Kidney epithelial cell (primary cell): ENCODE measurements at places on chromosomes 11 and 22.

GRCh38 chr11:1226226-1226985 lies 3.5 kb downstream of the MUC5B start:
- DNase-seq = no peak

DNA sequence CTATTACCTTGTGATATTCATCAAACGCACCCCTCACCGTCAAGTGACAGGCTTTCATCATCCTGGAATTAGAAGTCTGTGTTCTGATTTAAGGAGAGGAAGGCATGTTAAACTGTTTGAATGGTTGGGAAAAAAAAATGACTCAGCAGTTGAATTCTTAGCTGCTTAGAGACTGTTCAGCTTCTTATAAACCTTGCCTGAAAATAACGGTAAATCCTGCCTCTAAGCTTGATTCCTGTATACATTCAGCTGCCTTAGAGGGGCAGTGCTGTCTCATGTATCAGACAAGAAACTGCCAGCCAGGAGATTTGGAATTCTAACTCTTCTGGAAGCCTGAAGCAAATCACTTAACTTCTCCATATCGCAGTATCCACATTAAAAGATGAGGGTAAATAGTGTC lies 437.4 kb downstream of the JRKL start:
- DNase-seq = no peak

DNA sequence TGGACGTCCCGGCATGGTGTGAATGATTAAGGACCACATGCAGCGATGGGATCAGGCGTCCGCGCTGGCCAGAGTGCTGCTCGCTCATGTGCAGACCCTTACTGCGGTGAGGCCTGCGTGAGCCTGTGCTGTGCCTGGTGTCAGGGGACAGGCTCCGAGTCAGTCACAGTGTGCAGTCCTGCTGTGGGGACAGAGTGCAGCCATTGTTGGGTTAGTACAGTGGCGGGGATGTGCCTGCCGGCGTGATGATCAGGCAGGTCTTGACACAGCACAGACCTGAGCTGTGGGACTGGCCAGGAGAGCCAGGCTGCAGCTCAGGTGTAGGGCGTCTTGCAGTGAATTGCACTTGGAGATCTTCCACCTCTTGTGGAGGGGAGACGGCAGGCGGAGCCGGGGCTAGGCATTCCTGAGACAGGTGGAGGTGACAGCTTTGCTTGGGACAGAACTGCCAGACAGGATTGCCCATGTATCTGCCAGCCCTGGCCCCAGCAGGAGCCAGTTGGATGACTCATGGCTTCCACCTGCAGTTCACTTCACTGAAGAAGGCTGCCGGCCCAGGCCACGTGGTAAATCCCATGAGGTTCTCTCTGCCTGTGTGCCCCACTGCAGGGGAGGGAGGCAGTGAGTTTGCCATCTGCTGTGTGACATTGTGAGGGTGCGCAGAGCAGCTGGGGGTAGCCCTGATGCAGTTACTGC lies 17.3 kb downstream of the TRMU start:
- DNase-seq = no peak

DNA sequence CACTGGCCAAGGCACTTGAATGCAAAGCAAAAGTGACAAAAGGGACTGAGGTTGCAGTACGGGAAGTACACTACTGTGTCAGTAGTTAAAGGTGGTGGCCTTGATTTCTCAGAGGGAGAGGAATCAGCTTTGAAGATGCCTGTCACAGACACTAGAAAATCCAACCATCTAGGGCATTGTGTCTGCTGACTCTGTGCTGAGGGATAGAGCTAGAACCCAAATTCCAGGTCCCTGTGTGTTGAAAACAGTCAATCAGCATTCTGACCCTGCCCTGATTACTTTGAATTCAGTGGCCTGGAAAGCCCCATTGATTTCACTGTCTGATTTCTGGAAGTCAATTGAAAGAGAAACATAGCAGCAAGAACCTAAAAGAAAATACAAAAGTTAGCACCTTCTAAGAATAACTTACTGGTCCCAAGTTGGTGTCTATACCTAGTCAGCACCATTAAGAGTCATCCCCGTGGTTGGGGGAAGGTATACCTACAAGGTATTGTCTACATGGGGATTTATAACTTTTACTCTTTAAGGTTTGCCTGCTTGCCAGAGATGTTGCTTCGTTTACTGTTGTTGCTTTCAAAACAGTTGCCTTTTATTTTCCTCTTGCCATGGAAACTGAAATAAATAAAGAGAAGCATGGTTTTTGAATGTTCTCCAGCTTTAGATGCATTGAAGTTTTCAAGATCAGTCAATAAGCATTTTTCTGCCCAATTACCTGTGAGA lies 97.3 kb downstream of the PDHX start:
- DNase-seq = no peak

GRCh38 chr22:41966607-41967240 lies 2.5 kb upstream of the SEPTIN3 start:
- peak; percentile 39 for DNase-seq

DNA sequence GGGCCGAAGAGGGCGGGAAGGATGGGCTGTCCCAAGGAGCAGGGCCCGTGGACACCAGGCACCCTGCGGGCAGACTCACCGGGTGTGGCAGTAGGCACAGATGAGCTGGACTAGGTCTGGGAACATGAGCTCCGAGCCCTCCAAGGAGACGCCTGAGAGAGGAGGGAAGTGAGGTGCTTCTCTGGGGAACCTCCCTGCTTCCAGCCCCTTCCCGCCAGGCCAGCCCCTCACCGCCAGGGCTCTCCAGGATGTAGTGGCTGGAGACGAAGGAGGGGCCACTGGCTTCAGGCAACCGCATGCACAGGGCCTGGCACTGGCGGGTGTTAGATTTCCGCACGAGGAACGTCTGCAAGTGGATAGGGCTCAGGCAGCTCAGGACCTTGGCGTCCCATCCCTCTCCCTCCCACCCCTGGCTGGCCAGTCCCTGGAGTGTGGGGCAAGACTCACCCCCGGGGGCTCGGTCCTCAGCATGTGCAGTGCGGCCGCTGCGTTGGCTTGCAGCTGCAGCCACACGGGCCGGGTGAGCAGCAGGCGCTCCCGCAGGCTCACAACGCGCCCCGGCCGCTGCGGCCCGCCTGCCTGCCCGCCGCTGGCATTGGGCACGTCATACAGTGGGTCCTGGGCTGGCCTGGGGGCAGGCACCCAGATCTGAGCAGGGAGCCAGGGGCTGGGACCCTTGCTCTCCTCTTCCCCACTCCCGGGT lies 552 bp downstream of the RIN1 start:
- no peak for DNase-seq

GRCh38 chr11:116927163-116927974 lies 89.9 kb upstream of the APOA1 start:
- DNase-seq = no peak

- no peak for DNase-seq
Observed at GRCh38 chr11:9757809-9758636, 94.1 kb downstream of the SWAP70 start.

DNA sequence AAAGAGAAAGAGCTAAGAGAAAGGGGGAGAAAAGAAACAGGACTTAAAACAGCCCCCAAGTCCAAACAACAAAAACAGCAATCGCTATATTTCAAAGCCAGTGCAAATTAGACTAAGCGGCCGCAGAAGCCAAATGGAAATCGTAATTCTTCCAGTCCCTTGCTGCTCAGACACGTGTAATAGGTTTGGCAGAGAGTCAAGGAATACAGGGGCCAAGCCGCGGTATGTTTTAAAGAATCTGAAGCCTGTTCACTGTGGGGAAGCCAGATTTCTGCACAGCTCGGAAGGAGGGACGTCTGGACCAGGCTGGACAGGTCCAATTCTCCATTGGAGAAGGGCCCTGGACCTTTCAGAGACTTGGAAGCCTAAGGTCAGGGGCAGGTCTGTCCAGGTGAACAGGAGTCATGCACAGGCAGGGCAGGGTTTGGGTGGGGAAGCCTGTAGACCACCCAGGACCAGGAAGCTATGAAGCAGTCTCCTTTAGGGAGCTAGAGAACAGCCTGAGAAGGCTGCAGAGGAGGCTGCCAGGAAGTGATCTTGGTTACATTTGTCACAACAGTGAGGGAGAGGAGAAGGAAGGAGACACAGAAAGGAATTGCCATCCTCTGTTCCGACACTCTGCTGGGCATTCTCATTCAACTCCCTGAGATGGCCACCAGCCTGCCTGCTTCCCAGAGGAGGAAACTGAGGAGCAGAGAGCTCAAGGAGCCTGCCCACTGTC lies 265.5 kb upstream of the ISX start:
- peak; percentile 54 for DNase-seq

DNA sequence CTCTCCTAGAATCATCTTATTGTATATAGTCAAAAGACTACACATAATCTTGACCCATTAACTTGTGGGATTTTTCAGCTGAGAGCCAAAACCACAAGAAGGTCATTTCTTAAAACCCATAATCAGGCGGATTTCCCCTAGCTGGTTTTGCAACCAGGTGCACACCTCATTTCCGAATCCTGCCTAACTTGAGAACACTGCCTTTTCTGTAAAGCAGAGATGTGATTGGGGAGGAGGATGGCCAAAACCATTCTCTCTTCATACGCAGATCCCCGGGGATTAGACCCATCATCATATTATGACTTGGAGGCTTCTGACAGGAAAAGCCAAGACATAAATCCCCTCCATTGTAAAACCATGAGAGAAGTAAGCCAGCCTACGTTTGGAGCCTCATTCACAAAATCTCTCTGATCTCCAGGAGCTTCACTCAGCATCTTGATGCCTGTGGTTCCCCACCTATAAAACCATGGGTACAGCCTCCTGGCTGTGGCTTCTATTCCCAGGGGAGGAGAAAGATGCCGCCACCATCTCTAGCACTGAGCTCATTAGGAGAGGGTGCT lies 191.3 kb downstream of the KIF18A start:
- no peak for DNase-seq

DNA sequence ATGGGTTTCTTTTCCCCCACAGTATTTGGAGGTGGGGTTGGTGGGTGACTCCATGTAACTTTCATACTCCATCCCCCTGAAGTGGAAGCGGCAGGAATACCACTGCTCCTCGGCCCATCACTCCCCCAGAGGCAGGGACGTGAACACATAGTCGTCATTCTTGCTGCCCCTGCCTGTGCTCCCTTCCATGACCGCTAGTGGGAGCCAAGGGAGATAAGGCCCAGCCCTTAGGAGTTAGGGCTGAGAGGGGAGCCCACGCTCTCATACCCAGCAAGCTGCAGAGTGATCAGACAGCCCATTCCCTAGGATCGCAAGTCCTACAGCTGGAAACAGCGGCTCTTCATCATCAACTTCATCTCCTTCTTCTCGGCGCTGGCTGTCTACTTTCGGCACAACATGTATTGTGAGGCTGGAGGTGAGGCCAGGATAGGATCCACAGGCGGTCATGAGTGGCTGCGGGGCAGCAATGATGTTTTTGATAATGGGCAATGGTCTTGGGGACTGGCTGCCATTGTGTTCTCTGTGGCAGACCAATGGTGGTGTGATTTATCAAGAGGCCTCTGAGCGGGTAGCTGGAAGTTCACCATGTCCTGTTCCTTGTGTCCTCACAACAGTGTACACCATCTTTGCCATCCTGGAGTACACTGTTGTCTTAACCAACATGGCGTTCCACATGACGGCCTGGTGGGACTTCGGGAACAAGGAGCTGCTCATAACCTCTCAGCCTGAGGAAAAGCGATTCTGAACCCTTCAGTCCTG lies 15.9 kb downstream of the RHOG start:
- no peak for DNase-seq

DNA sequence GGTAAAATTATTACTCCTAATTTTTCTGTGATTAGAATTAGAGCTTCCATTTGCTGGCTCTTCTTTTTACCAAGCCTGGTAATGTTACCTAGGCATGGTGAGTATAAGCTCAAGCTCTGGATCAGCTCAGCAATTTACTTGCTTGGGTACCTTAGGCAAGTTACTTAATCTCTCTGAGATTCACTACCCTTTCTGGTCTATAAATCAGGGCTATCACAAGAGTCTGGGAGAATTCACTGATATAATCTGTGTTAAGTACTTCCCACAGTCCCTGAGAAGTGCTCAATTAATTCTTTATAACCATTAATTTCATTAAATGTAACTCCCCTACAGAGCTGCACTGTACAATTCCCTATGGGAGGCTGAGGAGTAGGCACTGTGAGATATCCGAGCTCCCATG lies 44.2 kb downstream of the TMEM123 start:
- DNase-seq = no peak

- no peak for DNase-seq
Observed at GRCh38 chr22:36228944-36229343, 10.4 kb downstream of the APOL2 start.

- DNase-seq = no peak
Observed at GRCh38 chr11:46345131-46345597, 2.1 kb upstream of the DGKZ start.

DNA sequence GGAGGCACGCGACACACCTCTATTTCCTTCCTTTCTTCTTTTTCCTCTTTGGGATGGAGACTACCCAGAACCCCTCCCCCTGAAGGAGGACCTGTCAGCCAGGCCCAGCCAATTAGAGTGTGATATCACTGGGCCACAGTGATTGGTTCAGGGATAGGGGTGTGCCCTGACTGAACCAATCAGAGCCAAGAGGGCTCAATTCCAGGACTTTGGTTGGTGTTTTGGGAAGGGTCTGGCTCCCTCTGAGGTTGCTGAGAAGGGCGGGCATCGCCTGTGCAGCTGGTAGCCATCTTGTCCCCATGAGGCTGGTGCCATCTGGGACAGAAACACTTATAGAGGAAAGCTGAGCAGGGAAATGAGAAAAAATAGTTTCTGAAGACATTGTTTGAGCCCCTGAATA lies 71.4 kb downstream of the CHST1 start:
- DNase-seq = no peak

DNA sequence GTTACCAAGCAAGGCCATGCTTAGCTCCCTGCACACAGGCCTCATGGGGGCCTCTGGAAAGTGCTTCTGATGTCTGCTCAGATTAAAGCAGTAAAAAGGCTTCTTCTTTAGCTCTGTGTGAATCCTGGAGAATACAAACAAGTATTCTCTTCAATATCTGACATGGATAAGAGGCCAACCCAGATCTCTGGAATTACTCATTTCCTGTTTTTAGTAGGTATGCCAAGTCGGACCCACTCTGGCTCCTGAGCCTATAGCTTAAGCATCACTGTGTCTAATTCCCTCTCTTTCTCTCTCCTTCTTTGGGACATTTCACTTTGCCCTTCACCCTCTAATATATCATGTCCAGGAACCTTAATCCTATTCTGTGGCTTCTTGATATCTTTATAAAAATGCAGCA lies 529.6 kb upstream of the CCDC90B start:
- DNase-seq = no peak
